ENCODE measurements at places on chromosomes 16 and 17. TPM values are rescaled to one million over a fixed set of nuclear protein-coding genes. Genes with fewer than 3 reads are reported as not detected.

Gene CDYL2
- 1.3 TPM for polyA plus RNA-seq

- DNase-seq, result no peak
These were observed 8.3 kb downstream of the EVPL start for GRCh38 chr17:76018801-76019200.

- no peak for DNase-seq
These were observed 95.0 kb downstream of the PLCG2 start for GRCh38 chr16:81873843-81874752.

DNA sequence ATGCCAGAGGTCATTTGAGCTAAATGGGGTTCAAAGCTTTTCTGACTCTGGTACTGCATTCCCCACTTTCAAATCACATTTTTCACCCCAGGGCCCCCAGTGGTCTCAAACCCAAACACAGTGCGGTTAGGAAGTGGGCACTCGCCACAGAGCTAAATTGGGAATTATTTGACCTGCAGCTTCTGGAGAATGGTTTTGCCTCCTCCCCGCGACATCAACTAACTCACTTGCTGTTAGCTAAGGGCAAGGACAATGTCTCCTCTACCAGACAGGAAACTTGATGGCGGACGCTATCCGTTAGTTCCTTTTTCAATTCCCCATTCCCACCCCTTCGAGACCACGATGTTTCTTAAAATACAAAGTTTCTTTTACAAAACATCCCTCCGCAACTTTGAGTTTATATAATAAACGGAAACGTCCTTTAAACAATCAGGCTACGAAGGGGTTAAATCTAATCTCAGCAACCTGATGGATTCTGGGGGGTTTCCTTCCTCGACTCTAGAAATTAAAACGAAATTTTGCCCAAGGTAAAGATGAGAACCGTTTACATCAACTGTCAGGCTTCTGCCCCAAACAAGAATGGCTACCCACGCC, 500 bp upstream of the KAT7 start:
- DNase-seq, result no peak

Gene DBNDD1
- 2.4 TPM for polyA plus RNA-seq

Gene PSKH1
- 12.9 TPM for polyA plus RNA-seq

DNA sequence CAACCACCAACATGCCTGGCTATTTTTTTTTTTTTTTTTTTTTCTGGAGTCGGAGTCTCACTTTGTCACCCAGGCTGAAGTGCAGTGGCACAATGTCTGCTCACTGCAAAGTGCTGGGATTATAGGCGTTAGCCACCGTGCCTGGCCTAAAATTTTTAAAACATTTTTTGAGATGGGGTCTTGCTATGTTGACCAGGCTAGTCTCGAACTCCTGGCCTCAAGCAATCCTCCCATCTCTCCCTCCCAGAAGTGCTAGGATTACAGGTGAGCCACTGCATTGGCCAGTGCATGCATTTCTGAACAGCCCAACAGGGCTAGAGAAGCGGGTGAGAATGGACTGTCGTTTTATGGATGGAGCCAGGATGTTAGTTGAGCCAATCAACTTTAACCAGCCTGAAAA, 72.4 kb downstream of the ERCC4 start:
- no peak for DNase-seq

DNA sequence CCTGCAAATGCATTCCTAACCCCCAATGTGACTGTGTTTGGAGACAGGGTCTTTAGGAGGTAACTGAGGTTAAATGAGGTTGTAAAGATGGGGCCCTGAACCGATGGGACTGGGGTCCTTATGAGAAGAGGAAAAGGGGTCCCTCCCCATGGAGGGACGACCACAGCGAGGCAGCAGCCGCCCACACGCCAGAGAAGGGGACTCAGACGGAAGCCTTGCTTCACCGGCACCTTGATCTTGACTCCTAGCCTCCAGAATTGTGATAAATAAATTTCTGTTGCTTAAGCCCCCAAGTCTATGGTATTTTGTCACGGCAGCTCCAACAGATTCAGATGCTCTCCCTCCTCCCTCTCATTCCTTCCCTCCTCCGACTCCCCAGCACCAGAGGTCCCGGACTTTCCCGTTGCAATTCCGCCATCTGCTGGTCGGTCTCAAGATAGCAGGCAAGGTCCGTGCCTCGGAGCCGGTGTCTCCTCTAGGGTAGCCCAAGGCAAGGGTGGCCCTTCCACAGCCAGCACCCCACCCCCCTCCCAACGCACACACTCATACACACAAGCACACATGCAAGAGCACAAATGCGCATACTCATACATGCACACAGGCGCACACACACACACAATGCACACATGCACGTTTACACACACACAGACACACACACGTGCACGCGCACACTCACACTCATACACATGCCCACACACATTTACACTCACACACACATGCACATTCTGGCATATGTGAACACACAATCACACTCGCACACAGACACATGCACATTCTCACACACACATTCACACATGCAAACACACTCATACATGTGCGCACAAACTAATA, 23.1 kb upstream of the C16orf78 start:
- DNase-seq, result peak; percentile 19

DNA sequence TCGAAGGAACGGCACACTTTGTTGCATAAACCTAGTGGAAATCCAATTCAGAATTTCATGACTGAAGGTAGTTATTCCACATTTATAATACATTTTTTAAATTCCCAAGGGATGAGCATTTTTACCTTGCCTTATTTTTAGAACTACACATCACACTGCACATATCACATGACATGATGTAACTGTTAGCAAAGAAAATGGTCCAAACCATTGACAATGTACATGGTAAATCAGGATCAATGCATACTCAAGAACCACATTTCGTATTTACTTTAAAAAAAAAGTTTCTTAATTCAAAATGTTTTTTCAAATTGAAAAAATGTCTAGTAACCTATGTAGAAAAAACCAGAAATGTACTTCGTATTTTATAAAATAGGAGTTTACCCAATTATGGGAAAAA, 2.5 kb downstream of the KANSL1 start:
- DNase-seq, result no peak

- no peak for DNase-seq
These were observed 8.0 kb downstream of the TNRC6C start for GRCh38 chr17:77966476-77966875.

GRCh38 chr16:30374538-30374937, at the start of gene MYL11:
MYL11 (plus strand) TSS chr16:30374802; CDS start chr16:30374858, 56 bp downstream.
- no peak for DNase-seq

- DNase-seq, result no peak
These were observed 2.1 kb downstream of the CLTC start for GRCh38 chr17:59621771-59622170.

DNA sequence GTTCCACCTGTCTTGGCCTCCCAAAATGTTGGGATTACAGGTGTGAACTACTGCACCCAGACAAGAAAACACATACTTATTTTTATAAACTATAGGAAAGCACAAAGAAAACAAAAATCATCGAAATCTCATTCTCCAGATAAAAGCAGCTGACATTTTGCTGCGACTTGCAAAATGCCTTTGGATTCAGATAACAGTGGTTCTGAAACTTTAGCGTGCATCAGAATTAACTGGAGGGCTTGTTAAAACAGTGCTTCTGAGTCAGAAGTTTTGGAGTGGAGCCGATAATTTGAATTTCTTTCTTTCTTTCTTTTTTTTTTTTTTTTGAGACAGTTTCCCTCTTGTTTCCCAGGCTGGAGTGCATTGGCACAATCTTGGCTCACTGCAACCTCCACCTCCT, 17.7 kb upstream of the GJD3 start:
- DNase-seq, result no peak

DNA sequence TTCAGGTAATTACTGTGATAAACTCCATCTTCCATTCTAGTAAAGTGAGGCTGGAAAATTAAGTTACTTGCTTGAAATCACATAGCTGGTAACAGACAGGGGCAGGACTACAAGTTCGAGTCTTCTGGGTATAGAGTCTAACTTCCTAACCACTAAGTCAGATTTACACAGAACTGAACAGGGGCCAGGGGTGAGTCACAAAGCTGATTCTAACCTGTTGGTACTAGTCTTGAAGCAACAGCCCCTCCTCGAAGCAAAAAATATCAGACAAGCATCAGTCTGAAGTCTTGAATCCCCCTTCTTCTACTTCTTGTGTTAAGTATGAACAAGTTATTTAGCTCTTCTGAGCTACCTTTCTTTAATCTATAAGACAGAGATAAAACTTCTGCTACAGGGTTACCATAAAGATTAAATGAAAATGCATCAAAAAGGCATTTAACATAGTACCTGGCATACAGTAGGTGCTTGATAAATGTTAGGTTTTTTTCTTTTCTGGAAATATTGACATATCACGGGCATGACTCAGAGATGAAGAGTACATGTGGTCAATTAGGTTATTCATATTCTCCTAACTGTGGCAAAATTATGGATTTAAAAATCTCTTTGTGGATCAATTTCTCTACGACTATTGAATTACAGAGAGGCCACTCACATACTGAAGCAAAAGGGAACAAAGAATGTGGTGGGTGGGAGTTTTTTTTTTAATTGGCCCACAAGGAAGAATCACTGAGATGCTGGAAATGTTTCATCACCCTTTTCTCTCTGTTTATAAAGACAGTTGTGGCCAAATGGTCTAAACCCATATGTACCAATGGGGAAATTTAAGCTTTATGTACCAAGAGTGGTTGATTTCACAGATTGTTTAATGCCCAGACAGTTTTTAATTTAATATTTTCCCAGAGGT, 266.9 kb upstream of the DYNLRB2 start:
- DNase-seq, result peak; percentile 75

Gene EXOSC6
- 8.6 TPM for polyA plus RNA-seq

- no peak for DNase-seq
These were observed 60.4 kb upstream of the RPH3AL start for GRCh38 chr17:413016-413350.

DNA sequence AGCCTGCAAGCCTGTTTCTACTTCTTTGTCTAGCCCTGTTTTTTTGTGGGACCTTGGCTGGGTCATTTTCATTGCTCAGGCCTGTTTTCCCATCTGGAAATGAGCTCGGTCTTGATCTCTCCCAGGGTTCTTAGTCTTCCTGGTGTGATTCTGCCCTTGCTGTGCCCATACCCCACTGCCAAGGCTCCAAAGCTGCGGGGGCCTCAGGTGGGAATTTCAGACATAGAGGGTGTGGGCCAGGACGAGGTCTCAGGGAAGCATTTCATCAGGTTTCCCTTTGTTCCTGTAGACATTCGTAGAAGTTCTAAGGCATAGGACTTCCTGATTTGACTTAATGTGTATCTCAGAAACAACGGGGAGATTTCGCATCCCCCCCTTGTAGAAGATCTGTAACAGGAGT, 5.8 kb downstream of the MPRIP start:
- no peak for DNase-seq

- no peak for DNase-seq
These were observed 2.2 kb upstream of the LPCAT2 start for GRCh38 chr16:55506708-55507107.

Gene CDRT15
- polyA plus RNA-seq, result not detected

GRCh38 chr17:78185981-78186691, 716 bp downstream of the TK1 start:
- DNase-seq, result no peak
